ENCODE measurements at places on chromosomes 2 and 18. TPM values are rescaled to one million over a fixed set of nuclear protein-coding genes. Genes with fewer than 3 reads are reported as not detected.

- no peaks in the 10 kb centered on the region for H3K36me3 ChIP-seq
- no peaks in the 10 kb centered on the region for H3K27me3 ChIP-seq
- DNase-seq, result no peak
- peaks cover 2% of the 10 kb centered on the region for H3K4me1 ChIP-seq
- no peak overlapping the region for H3K4me3 ChIP-seq
- no peak overlapping the region for H3K27ac ChIP-seq
Observed at GRCh38 chr2:121175326-121175725, 109.7 kb downstream of the TFCP2L1 start.

- H3K27ac ChIP-seq, result no peak overlapping the region
- no peak overlapping the region for H3K4me3 ChIP-seq
- no peaks in the 10 kb centered on the region for H3K36me3 ChIP-seq
- peaks cover 26% of the 10 kb centered on the region for H3K27me3 ChIP-seq
Observed at GRCh38 chr2:8633735-8634313, 48.0 kb upstream of the ID2 start.

GRCh38 chr2:24616616-24617015 is 125.6 kb downstream of the NCOA1 start:
- DNase-seq, result no peak
- peaks cover 10% of the 10 kb centered on the region for H3K4me1 ChIP-seq
- no peaks in the 10 kb centered on the region for H3K27me3 ChIP-seq
- no peak overlapping the region for H3K27ac ChIP-seq
- H3K4me3 ChIP-seq, result no peak overlapping the region
- no peaks in the 10 kb centered on the region for H3K36me3 ChIP-seq

- no peak overlapping the region for H3K4me3 ChIP-seq
- no peaks in the 10 kb centered on the region for H3K27me3 ChIP-seq
- DNase-seq, result no peak
Observed at GRCh38 chr18:49322765-49323490, 137.5 kb downstream of the DYM start.

GRCh38 chr18:62346333-62347088 is 21.4 kb downstream of the TNFRSF11A start:
- DNase-seq, result no peak
- H3K4me1 ChIP-seq, result peaks cover 61% of the 10 kb centered on the region
- no peaks in the 10 kb centered on the region for H3K27me3 ChIP-seq
- H3K27ac ChIP-seq, result peak overlapping the region; percentile 90

- peaks cover 6% of the 10 kb centered on the region for H3K27me3 ChIP-seq
- H3K36me3 ChIP-seq, result no peaks in the 10 kb centered on the region
- no peak overlapping the region for H3K4me3 ChIP-seq
- DNase-seq, result no peak
- no peak overlapping the region for H3K27ac ChIP-seq
- H3K4me1 ChIP-seq, result no peaks in the 10 kb centered on the region
Observed at GRCh38 chr2:172279813-172280212, 147.6 kb upstream of the ITGA6 start.

- no peak for DNase-seq
- peaks cover 3% of the 10 kb centered on the region for H3K36me3 ChIP-seq
- H3K27me3 ChIP-seq, result no peaks in the 10 kb centered on the region
Observed at GRCh38 chr2:169714699-169715098, 18.9 kb upstream of the KLHL23 start.

GRCh38 chr2:134131681-134132489 is 122.0 kb upstream of the MGAT5 start:
- no peak overlapping the region for H3K27ac ChIP-seq
- no peak for DNase-seq
- H3K36me3 ChIP-seq, result no peaks in the 10 kb centered on the region
- H3K27me3 ChIP-seq, result peaks cover 20% of the 10 kb centered on the region
- no peak overlapping the region for H3K4me3 ChIP-seq

- peaks cover 10% of the 10 kb centered on the region for H3K4me1 ChIP-seq
- H3K36me3 ChIP-seq, result no peaks in the 10 kb centered on the region
- H3K4me3 ChIP-seq, result no peak overlapping the region
- no peak for DNase-seq
- H3K27me3 ChIP-seq, result no peaks in the 10 kb centered on the region
- H3K27ac ChIP-seq, result no peak overlapping the region
Observed at GRCh38 chr18:76363436-76364120, 131.5 kb downstream of the ZNF516 start.

- H3K4me3 ChIP-seq, result no peak overlapping the region
- H3K27ac ChIP-seq, result no peak overlapping the region
- no peak for DNase-seq
Observed at GRCh38 chr2:191611614-191612013, 66.3 kb upstream of the NABP1 start.

DNA sequence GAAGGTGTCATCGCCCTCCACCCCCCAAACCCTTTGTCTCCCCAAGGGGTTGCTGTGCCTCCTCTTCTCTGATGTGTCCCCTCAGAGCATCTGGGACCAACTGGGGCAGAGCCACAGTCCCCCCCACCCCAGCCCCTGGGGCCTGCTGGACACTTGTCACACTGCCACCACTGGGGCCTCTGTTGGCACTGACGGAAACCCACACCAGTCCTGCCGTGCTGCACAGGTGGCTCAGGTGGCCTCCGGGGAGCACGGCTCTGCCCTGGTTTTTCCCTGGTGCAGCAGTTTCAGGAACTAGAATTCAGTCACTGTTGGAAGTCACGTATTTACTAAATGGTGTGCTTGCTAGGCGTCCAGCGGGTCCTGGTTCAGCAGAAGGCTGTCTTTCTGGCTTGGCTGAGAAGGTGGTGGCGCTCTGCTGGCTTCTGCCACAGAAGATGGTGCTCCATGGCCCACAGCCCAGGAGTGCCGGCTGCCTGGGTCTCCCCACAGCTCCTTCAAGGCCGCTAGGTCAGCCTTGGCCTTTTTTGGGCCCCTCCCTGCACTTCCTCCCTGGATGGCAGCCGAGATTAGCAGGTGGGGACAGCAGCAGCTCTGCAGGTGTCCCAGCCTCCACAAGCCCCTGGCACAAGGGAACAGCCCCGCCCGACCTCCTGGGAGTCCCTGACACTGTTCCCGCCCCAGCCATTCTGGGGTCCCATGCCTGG is 18.6 kb upstream of the KLHL30 start:
- no peaks in the 10 kb centered on the region for H3K36me3 ChIP-seq
- no peak overlapping the region for H3K4me3 ChIP-seq
- no peak overlapping the region for H3K27ac ChIP-seq
- peaks cover 8% of the 10 kb centered on the region for H3K27me3 ChIP-seq

GRCh38 chr2:145166731-145167302 is 646.9 kb upstream of the ZEB2 start:
- H3K4me1 ChIP-seq, result no peaks in the 10 kb centered on the region
- DNase-seq, result no peak

GRCh38 chr18:74579496-74580065 is 18.1 kb upstream of the ZNF407 start:
- H3K27ac ChIP-seq, result no peak overlapping the region
- no peaks in the 10 kb centered on the region for H3K4me1 ChIP-seq
- H3K27me3 ChIP-seq, result peaks cover 10% of the 10 kb centered on the region
- DNase-seq, result no peak
- H3K4me3 ChIP-seq, result no peak overlapping the region

DNA sequence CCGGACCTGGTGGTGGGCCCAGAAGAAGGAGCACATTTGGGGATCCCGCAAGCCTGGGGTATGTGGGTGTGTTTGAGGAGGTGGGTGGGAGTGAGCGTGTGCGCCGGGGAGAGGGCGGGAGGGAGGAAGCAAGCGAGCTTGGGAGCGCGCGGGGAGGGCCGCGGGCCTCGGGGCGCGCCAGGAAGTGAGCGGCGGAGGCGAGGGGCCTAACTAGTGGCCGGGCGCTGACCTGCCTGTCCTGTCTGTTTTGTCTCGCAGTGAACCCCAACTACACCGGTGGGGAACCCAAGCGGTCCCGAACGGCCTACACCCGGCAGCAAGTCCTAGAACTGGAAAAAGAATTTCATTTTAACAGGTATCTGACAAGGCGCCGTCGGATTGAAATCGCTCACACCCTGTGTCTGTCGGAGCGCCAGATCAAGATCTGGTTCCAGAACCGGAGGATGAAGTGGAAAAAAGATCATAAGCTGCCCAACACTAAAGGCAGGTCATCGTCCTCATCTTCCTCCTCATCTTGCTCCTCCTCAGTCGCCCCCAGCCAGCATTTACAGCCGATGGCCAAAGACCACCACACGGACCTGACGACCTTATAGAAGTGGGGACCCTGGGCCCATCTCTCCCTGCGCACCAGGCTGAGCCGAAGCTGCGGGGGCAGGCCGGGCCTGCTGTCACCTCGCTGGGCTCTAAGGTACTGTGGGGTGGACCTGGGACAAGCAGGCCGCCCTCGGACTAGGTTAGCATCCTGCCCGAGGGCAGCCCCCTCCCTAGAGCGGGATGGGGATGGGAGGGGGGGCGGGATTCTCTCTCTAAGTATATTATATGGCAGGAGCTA is 1.2 kb downstream of the HOXD4 start:
- peaks cover 84% of the 10 kb centered on the region for H3K27me3 ChIP-seq
- no peaks in the 10 kb centered on the region for H3K4me1 ChIP-seq
- peaks cover 3% of the 10 kb centered on the region for H3K36me3 ChIP-seq

DNA sequence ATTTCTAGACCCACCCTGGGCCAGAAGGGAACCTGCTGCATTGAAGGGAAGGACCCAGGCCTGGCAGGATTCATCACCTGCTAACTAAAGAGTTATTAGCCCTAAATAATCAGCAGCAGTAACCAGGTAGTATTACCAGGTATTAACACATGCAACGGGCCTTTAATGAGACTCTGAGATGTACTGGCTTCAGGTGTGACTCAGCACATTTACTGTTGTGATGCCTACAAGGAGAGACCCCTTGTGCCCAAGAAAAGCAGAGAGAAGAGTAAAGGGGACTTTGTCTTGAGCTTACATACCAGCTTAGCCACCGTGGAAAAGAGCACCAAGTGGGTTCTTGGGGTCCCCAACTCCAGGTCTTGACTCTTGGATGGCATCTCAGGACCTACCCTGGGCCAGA is 243.1 kb upstream of the SLC39A10 start:
- H3K27ac ChIP-seq, result no peak overlapping the region
- H3K36me3 ChIP-seq, result peaks cover under 1% of the 10 kb centered on the region
- no peak overlapping the region for H3K4me3 ChIP-seq
- no peaks in the 10 kb centered on the region for H3K27me3 ChIP-seq

GRCh38 chr2:109279243-109279860 is 150.3 kb downstream of the SH3RF3 start:
- H3K27me3 ChIP-seq, result peaks cover 2% of the 10 kb centered on the region
- H3K27ac ChIP-seq, result no peak overlapping the region
- H3K4me3 ChIP-seq, result no peak overlapping the region
- H3K36me3 ChIP-seq, result no peaks in the 10 kb centered on the region
- DNase-seq, result no peak
- H3K4me1 ChIP-seq, result peaks cover 1% of the 10 kb centered on the region

GRCh38 chr18:3159830-3160229 is 59.9 kb downstream of the MYOM1 start:
- H3K36me3 ChIP-seq, result no peaks in the 10 kb centered on the region
- H3K27ac ChIP-seq, result no peak overlapping the region
- H3K4me1 ChIP-seq, result no peaks in the 10 kb centered on the region
- DNase-seq, result no peak

REG3A gene
- total RNA-seq, result not detected

CKAP2L gene
- 27.2 TPM for total RNA-seq

GCG gene
- total RNA-seq, result not detected

NT5C1B gene
- not detected for total RNA-seq

MREG gene
- 15.7 TPM for total RNA-seq

CYTIP gene
- 206 TPM for total RNA-seq

PDCD1 gene
- 42.0 TPM for total RNA-seq

UGT1A10 gene
- total RNA-seq, result not detected

ALPP gene
- total RNA-seq, result not detected

FBLN7 gene
- total RNA-seq, result 16.7 TPM

USP40 gene
- total RNA-seq, result 11.0 TPM

DES gene
- total RNA-seq, result not detected

GAREM2 gene
- total RNA-seq, result 5.9 TPM

GYPC gene
- 128 TPM for total RNA-seq

All from activated T-helper 2 cell treated with anti-CD3 and anti-CD28 coated beads, Interferon-gamma antibody, Interleukin-2, Interleukin-4, amounts not matched to agents 10 μg/mL and 5 μg/mL and 100 μg/mL, durations not matched to agents 14 hours and 24 hours and 36 hours (primary cell).